ENCODE measurements at places on chromosomes 1 and 21.

- no peak for DNase-seq
Observed at GRCh38 chr1:209446356-209446755, 137.2 kb upstream of the CAMK1G start.

- DNase-seq: no peak
Observed at GRCh38 chr1:81050390-81050789, 750.3 kb upstream of the ADGRL2 start.

- no peak for DNase-seq
Observed at GRCh38 chr1:2412773-2413494, 570 bp upstream of the PEX10 start.

- DNase-seq: no peak
Observed at GRCh38 chr21:36047139-36047538, 13.2 kb downstream of the SETD4 start.

DNA sequence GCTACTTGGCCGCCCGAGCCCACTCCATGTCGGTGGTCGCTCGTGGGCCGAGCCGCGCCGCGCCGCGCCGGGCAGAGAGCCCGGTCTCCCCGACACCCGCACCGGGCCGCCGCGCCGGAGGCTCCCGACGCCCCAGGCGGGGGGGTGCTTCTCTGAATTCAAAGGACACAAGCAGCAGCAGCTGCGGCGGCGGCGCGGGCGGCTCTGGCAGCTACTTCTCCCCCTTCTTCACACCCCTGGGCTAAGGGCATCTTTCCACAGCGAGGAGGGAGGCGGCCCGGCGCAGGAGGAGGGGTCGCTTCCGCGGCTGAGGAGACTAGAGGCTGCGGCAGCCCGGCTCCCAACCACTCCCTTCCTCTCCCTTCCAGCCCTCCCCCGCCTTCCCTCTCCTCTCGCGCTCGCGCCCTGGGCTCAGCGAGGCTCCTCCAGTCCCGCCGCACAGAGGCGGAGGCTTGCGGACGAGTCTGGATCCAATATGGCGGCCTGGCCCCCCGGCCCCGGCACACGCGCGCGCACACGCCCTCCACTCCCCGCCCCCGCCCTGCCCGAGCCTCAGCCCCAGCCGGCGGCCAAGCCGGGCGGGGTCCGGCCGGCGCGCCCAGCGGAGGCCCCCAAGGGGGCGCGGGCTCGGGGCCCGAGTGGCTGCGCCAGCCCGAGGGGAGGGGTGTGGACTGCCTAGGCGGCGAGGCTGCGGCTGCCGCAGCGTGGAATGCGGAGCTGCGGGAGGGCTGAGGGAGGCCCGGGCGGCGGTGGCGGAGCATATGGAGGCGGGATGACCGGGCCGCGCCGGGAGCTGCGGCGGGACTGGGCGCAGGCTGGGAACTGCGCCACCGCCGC, at the start of gene CDC42BPA:
CDC42BPA (minus strand) TSS at position 477 of the 837 bp plus-strand sequence. CDS start 1,310 bp downstream, outside the sequence.
- DNase-seq: no peak

DNA sequence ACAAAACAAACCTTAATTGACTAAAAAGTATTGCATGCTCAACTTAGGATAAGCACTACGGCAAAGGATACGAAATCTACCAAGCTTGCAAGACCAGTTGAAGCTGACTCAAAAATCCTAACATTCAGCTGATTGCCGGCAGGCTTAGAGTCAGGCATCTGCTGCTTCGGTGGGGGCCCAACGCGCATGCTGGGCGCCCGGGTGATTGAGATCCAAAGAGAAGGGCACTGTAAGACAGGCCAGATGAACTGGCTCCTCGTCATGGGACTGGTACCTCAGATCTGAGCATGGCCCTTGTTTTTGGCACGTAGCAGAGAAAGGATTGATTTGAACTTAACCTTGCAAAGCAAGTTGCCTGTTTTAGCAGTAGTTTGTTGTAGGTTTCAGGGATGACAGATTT, 86.6 kb downstream of the PRDM2 start:
- no peak for DNase-seq

GRCh38 chr1:235206533-235207208, 45.6 kb upstream of the RBM34 start:
- DNase-seq: no peak

GRCh38 chr1:3283849-3284248, 170.6 kb upstream of the ARHGEF16 start:
- DNase-seq: no peak
